Left ventricle myocardium superior (tissue), 1 donor: ENCODE measurements at places on chromosomes 13 and 19. TPM values are rescaled to one million over a fixed set of nuclear protein-coding genes. Genes with fewer than 3 reads are reported as not detected.

FBXO17 gene
- total RNA-seq = 1.7 TPM

SULT2A1 gene
- total RNA-seq = not detected

ZSCAN4 gene
- total RNA-seq = not detected

PSG3 gene
- not detected for total RNA-seq

DNA sequence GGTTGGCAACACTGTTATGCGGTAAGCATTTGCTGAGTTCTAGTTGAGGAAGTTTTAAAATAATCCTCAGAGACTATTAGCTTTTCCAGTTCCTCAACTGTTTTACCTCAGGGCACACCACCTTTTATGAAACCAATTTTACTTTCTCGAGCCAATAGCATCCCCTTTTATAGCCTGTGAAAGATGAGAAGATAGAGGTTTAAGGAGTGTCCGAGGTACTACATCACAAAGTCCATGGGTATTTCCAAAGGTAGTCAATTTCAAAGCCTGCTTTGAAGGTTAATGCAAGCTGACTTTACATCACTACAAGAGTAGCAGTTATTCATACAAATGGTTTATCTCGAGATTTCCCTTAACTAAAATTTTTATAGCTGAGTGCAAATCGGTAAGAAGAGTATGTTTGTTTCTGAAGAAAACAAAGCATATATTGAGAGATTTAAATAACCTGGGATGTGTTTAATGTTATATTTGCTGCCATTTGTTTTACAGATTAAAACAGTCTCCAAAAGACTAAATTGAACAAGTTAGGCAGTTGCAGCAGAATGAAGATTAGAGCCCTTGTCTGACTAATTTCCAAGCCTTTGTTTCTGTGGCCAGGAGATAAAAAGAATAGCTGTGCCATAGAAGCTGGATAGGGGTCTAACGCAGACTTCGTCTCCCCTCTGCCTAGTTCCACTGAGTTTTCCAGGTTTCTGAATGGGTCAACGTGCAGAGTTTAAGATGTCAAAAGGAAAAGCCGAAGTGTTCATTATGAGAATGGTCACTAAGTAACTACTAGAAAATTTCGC lies 74.7 kb upstream of the TRPC4 start:
- DNase-seq = no peak

- DNase-seq = no peak
Measured at GRCh38 chr13:24228852-24229458, 68.4 kb downstream of the SPATA13 start.

GRCh38 chr13:110258876-110259631 lies 47.9 kb downstream of the COL4A1 start:
- no peak for DNase-seq

- DNase-seq = no peak
Measured at GRCh38 chr19:45791744-45792469, 738 bp downstream of the DMWD start.

- DNase-seq = no peak
Measured at GRCh38 chr19:35429698-35430408, 18.2 kb upstream of the FFAR2 start.

- DNase-seq = no peak
Measured at GRCh38 chr13:27024074-27024461, 147.5 kb downstream of the USP12 start.

DNA sequence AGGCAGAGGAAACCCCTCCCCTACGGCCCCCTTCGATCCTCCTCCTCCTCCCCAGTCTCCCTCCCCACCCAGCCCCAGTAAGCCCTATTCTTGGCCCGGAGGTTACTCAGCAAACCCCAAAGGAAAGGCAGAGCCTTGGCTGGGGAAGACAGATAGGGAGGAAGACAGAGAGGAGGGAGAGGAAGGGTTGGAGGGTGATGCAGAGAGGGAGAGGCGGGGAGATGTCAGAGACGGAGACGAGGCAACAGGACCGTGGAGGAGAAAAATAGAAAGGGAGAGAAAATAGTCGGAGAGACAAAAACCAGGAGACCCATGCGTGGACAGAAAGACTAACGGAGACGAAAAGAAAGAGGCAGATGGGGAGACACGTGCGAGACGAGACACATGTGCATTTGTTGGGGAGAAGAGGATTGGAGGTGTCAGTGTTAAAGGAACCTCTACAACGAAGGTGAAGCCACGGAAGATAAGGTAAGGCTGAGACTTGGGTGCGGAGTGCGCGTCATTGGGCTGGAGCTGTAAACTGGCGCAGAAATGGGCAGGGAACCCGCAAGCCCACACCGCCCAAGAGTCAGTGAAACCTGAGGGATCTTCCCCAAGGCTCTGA lies 2.9 kb downstream of the TGFB1 start:
- no peak for DNase-seq
